ACHN (cell line): ENCODE measurements at places on chromosomes 3 and 15.

- no peak for DNase-seq
These were observed 162.4 kb downstream of the ATG7 start for GRCh38 chr3:11434563-11435096.

DNA sequence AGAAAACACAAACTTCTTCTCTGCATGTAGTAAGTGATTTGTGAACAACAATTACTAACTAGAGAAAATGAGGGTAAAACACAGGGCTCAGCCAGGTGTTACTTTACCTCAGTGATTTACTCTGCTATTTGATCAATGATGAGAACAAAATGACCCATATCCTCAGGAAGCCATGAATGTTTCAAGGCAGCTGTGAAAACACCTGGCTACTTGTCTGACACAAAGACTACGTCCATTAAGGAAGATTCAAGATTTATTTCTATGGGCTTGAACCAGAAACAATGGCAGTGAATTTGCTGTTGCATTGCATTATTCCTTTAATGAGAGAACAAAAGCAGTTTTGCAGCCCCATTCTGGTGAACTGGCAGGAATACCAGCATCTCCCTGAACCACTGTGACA lies 374.6 kb upstream of the ARL6 start:
- DNase-seq: no peak

- no peak for DNase-seq
These were observed 314.1 kb upstream of the TGFBR2 start for GRCh38 chr3:30292192-30292893.

- DNase-seq: no peak
These were observed 26.8 kb downstream of the TRANK1 start for GRCh38 chr3:36918050-36918449.

- peak; percentile 24 for DNase-seq
These were observed at the start of gene TMOD2 for GRCh38 chr15:51750792-51751696. TSS of gene TMOD2 (plus strand) at chr15:51751597. CDS start at chr15:51766442, 14,845 bp downstream.

DNA sequence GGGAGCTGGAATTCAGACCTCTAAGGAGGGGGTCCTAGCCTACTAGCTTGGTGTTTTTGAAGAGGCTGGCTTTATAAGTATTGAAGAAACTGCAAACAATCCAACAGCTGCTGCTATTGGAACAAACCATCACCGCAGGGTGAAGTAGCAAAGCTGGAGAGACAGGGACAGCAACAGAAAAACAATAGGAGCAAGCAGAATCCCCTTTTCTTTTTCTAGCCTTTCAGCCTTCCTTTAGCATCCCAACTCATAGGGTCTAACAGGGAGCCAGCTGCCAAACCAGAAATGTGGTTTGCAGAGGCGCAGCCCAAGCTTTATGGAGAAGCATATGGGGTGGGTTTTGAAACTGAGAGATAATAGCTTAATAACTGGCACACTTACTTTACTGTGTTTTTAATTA lies 106.2 kb upstream of the CHMP2B start:
- DNase-seq: no peak

DNA sequence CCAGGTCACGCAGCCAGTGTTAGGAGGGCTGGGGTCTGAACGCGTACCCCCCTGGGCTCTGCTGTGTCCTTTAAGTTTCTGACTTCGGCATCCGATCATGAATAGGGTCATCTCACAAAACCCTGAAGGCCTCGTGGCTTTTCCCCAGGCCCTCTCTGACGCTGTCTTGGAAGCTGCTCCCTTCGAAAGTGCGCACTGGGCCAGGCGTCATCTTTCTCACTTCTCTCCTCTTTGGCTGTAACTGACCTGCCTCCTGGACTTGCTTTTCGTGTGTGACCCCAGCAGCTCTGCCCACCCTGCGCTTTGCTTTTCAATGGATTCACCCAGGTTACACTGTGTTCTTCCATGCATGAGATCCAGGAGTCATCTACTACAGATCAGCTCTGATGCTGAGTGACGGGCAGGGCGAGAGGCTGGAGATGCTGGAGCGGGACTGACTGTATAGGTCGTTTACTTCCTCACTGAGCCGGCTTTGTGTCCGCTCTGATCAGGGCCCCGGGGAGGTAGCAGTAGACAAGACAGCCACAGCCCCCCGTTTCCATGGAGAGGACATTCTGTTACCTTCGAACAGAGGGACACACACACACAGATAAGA lies 45.0 kb upstream of the PCSK6 start:
- no peak for DNase-seq

DNA sequence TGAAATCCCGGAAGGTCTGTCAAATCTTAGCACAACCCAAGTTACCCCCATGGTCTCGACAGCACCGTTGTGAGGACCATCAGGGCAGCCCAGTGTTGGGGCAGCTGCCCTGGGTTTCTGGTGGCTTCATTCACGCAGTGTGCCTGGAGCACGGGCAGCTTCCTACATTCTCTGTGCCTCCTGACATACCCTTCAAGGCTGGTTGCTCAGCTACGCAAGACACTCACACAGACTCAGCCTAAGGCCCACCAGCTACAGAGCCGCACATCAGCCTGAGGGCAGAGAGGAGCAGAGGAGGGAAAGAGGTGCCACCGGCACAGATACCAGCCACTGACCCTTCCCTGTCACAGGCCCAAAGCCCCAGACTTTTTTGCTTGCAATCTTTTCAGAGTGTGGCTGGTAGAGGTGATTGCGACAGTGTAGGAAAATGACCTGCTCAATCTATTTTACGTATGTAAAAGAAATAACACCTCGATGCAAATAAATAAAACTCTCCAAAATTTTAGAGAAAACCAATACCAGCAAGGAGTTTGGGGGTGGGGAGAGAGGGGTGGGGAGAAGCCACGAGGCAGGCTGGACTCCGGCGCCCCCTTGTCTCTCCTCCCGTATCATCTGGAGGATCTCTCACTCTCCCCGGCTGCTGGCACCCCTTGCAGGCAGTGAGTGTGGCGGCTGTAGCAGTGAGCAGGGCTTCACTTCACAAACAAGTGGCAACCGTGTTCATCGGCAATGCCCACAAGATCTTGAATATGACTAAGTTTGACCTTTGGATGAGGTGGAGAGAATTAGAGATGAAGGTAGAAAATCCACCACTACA lies 12.7 kb downstream of the CSPG5 start:
- no peak for DNase-seq

- peak; percentile 42 for DNase-seq
These were observed 83.6 kb upstream of the GSK3B start for GRCh38 chr3:120177707-120178306.

GRCh38 chr15:87538327-87538834 lies 718.2 kb downstream of the NTRK3 start:
- DNase-seq: no peak

GRCh38 chr3:57127891-57128518 lies 37.1 kb downstream of the IL17RD start:
- DNase-seq: no peak

DNA sequence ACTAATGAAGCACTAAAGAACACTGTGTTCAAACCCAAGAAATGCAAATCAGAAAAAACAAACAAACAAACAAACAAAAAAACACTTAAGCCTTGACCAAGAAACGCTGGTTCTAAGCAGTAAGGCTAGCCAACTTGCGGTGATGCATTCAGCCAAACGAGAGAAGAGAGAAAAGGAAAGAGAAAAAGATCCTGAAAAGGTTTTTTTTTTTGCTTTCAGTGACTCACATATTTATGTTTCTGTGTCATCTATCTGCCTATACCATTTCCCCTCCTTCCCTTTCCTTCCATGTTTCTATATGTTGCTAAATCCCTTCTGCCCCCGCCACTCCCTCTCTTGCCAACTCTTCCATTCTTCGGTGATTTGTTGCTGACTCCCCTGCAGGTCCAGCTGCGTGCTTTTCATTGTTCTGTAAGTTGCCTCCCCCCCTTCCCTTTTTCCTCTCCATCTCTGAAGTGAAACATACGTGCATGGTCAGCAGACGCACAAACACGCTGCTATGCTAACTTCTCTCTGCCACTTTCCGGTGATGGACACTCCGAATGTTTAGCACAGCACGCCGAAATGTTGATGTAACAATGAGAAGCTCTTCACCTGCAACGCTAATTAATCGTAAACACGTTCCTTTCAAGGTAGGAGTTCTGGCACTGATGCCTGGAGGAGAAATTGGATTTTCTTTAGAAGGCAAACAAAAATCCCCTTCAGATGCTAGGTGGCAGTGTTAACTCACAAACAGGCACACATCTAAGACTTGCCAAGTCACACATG lies 154.4 kb downstream of the TUSC7 start:
- peak; percentile 42 for DNase-seq

DNA sequence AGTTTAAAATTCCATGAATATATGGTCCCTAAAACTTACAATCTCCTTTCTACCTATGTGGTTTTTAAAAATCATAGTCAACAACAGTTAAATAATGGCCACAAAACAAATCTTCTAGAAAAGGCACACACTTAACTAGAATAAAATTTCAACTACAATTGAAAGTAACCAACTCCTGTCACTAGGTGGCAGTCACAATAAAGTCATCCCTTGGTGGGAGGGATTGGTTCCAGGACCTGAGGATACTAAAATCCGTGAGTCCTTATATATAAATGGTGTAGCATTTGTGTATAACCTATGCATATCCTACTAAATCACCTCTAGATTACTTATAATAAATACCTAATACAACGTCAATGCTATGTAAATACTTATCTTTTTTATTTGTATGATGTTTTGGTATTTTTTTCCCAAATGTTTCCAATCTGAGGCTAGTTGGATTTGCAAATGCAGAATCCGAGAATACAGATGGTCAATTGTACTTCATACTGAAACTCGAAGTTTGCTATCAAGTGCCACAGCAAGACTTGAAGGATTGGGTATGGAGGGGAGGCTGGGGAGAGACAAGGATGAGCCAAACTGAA lies 172.6 kb downstream of the FMN1 start:
- peak; percentile 57 for DNase-seq

GRCh38 chr15:40366457-40367370 lies 8.7 kb downstream of the DISP2 start:
- no peak for DNase-seq

DNA sequence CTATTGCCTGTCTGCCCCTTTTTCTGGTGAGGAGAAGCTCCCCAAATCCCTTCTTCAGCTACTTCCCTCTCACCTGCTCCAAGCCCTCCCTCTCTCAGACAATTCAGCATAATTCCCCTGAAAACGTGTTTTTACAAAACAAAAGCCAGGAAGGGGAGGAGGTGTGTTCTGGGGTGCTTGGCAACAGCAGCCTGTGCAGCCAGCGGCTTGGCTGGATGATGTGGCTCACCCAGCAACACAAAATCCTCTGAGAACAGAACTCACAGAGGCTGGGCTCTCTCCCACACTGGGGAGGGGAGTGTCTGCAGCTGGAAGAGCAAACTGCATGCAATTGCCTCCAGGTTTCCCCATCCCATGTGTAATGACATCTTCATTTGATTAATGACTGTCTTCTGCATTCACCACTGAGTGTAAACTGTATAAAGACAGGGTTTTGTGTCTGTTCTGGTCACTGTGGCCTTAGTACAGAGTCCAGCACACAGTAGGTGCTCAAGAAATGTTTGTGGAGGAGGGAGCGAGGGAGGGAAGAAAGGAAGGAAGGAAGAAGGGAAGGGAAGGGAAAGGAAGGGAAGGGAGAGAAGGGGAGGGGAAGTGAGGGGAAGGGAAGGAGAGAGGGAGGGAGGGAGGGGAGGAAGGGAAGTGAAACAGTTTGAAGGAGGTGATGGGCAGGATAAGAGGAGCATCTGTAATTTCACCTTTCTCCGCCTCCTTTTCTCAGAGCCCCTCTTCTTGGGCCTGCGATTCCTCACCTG lies 70.1 kb upstream of the GLCE start:
- no peak for DNase-seq

DNA sequence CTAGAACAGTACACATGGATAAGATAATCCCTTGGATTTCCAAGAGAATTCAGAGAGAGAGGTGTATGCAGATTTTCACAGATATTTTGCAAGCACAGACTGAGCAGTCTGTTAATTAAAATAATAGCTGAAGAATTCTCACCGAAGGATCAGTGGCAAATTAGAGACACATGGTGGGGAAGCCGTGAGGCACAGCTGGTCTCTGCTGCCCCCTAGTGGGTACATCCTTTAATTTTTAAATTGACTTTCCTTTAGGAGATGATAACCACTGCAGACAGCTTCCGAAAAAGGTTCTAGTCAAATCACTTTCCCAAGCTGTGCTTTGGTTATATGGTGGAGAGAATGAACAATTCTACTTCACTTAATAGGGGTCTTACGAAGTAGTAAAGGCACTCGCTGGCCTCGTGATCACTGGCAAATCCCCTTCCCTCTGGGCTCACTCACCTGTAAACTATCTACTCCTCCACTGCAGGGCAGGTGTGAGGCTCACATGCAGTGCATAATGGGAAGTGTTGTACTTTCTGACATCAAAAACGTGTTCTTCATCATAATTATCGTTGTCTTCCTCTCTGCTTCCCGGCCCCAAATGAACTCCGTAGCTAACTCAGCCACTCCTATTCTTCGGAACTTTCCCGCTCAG lies 19.5 kb downstream of the MESD start:
- peak; percentile 54 for DNase-seq

- no peak for DNase-seq
These were observed 15.0 kb upstream of the DAG1 start for GRCh38 chr3:49454898-49455681.

GRCh38 chr3:160792540-160792939 lies 36.5 kb downstream of the PPM1L start:
- no peak for DNase-seq

DNA sequence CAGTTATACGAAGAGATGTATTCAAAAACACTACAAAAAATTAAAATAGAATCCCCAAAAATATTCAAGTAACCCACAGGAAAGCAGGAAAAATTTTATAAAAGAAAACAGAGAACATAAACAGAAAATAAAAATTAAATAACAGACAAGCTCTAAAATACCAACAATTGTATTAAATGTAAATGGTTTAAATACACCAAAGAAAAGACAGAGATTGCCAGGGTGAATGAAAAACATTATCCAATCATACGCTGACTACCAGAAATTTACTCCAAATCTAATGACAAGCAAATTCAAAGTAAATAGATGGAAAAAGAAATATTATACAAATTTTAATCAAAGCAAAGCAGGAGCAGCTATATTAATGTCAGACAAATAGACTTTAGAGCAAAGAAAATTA lies 103.6 kb downstream of the BOC start:
- no peak for DNase-seq

GRCh38 chr15:49196856-49197255 lies 26.8 kb downstream of the GALK2 start:
- DNase-seq: peak; percentile 21

GRCh38 chr3:77815467-77815866 lies 775.6 kb downstream of the ROBO2 start:
- DNase-seq: peak; percentile 17

GRCh38 chr3:7710284-7710683 lies 791.3 kb upstream of the LMCD1 start:
- DNase-seq: no peak

DNA sequence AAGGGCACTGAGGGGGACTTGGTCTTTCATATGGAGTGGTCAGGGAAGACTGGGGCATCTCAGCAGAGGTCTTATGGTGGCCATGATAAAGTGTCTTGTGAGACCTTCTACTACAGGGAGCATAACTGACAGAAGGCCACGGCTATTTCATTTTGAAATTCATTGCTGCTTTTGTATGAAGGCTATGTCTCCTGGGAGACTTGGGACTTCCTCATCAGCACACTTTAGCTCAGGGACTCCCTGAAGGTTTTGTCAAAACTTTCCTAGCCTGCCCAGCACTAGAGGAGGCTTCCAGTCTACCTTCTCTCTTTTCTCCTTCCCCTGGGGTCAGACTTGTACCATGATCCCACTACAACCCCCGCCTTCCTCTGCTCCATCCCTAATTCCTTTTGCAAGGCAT lies 77.2 kb upstream of the RASGRF1 start:
- DNase-seq: no peak

- no peak for DNase-seq
These were observed 272.7 kb downstream of the OCA2 start for GRCh38 chr15:27826411-27826810.

- DNase-seq: no peak
These were observed 273.8 kb upstream of the DCBLD2 start for GRCh38 chr3:99175276-99175812.

- DNase-seq: peak; percentile 47
These were observed 144.3 kb downstream of the ERC2 start for GRCh38 chr3:56323986-56324420.
